SK-MEL-5 (cell line): ENCODE measurements at places on chromosomes 2 and 18.
A peak's percentile ranks its signal among the peaks of the same experiment; 100 is the strongest.

DNA sequence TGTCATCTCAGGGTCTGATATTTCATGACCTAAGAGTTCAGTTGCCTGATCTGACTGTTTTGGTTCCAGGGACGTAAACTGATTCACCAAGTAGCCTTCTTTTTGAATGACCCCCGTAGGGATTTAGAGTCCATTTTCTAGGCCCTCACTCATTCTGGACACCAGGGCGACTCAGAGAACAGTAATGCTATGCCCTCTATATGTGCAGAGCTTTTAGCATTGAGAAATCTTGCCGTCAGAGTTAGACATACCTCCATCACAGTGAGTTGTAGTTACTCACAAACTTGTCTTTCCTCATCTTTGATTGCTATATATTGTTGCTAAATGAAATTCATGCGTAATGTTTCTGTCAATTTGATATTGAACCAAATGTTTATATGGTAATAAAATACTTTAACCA is 92.3 kb downstream of the OSBPL6 start:
- DNase-seq = no peak

GRCh38 chr2:150060341-150060740 is 427.1 kb downstream of the RND3 start:
- DNase-seq = peak; percentile 28

DNA sequence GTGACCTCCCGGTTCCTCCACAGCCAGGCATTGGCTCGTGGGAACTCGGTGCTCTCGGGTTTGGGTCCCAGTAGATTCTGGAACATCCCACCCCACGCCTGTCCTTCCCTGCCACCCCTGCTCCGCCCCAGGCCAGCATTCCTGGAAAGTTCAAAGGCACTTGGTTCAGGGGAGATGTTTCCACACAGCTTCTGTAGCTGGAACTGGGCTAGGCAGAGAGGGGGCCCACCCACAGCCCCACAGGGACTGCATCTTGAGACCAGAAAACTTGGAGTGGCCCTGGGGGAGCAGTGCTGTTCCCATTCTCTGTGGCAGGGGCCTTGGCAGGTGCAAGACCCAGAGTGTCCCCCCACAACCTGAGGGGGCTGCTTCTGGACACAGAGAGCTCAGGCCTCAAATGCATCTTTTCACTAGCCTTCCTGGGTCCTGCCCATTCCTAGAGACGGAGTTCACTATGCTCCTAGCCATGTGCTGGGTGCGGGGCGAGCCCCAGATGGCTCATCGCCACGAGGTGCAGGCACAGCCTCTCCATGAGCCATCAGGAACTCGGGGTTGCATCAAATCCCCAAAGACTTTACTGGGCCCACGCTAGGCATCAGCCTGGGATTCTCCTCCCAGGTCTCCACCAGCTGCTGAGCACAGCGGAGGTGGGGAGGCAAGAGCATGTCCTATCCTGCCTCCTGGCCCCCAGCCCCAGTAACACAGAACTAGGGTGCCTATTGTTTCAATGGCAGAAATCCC is 68.7 kb downstream of the ZFP36L2 start:
- no peak for DNase-seq

DNA sequence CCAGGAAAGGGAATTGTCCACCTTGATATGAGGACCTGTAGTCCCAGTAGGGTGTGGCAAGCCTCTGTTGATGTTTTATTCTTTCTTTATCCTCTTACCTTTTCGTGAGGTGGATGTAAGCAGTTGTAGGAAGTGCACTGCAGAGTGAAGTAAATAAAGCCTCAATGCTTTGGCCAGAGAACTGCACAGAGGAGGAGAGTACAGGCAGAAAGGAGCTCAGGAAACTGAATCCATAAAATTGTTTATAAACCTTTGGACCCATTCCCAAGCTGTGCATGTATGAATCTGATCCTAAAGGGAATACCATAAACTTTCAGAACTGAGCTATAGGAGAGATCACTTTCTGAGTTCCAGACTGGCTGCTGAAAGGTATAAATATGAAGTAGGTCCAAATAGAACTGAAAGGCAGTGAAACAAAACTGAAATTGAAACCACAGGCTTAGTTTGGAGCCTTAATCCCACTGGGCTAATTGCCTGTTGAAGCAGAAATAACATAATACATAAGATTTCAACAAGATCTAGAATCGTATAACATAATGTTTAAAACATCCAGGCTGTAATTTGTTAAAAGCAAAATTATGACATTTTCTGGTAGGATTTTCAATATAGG is 17.9 kb upstream of the SLC9A4 start:
- DNase-seq = no peak

- DNase-seq = no peak
Measured at GRCh38 chr18:59550174-59550516, 147.1 kb downstream of the CCBE1 start.

GRCh38 chr2:120910956-120911951 is 175.6 kb downstream of the GLI2 start:
- DNase-seq = no peak

GRCh38 chr2:98692090-98693054 is 38.6 kb downstream of the MGAT4A start:
- no peak for DNase-seq

GRCh38 chr18:63994783-63995399 is 25.0 kb downstream of the SERPINB8 start:
- peak; percentile 71 for DNase-seq

DNA sequence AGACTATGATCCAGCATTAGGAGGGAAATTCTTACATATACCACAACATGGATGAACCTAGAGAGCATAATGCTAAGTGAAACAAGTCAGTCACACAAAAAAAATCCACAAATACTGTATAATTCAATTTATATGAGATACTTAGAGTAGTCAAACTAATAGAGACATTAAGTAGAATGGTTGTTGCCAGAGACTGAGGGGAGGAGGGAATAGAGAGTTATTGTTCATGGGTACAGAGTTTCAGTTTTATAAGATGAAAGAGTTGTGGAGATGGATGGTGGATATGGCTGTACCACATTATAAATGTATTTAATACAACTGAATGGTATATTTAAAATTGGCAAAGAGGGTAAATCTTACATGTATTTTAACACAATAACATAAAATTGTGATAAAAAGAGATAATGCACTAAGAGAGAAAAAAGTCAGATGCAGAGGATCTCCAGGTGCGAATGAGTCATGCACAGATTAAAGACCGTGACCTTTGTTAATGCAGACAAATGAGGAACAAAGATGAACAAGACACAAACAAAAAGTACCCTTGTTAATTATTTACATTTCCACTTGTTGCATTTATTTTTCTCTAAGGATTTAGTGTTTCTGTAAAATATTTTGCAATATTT is 541.7 kb upstream of the MEX3C start:
- no peak for DNase-seq

DNA sequence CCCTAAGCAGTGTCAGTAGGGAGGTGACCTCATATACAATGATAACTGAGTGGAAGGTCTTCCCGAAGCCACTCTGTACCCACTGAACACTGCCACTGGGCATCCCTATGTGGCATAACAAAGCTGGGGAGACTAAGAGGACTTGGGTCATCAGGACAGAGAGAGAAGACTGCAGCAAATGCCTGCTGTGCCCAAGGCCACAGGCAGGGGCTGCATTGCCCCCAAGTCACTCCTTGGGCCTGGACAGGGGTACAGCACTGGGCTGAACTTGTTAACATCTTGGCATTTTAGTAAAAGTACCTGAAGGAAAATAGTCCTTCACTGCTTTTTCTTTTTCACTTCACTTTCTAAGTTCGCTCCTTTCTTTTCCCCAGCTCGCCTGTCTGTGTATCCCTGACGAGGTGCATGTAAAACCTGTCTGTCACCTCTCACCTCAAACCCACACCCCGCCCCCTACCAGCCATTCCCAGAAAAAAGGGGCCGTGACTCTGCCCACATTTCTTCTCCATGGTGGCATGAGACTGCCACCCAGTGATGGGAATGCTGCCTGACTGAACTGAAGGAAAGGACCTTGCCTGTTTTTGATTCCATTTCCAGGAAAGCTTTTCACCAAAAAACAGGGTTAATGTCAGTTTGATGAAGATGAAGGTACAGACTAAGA is 62.9 kb downstream of the MTHFD2 start:
- peak; percentile 80 for DNase-seq

GRCh38 chr2:12498704-12499103 is 218.0 kb upstream of the TRIB2 start:
- DNase-seq = peak; percentile 69

- no peak for DNase-seq
Measured at GRCh38 chr2:236676136-236676873, 106.7 kb downstream of the ACKR3 start.

GRCh38 chr2:208373460-208374089 is 33.0 kb upstream of the PTH2R start:
- peak; percentile 74 for DNase-seq

GRCh38 chr18:68693091-68693815 is 21.7 kb downstream of the TMX3 start:
- DNase-seq = no peak

- no peak for DNase-seq
Measured at GRCh38 chr18:54218299-54218698, 6.2 kb downstream of the MBD2 start.

- no peak for DNase-seq
Measured at GRCh38 chr2:226583715-226584114, 215.9 kb downstream of the IRS1 start.

- no peak for DNase-seq
Measured at GRCh38 chr2:170509452-170510193, 205.5 kb upstream of the SP5 start.

DNA sequence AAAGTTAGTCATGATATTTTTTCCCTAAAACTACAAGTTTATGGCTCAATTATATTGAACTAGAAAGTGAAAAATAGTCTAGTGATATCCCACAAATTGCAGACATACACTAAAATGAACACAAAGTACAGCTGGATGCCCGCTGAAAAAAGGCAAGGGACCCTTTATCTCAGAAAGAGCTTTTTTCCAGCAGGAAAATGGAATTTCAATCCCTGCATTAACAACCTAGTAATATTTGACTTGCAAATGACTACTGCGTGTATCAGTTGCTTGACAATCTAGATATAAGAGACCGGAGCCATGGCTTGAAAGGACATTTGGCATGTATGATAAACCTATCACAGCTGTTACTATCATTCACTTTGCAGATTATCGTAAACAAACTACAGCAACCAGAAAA is 49.1 kb downstream of the LRPPRC start:
- DNase-seq = no peak

DNA sequence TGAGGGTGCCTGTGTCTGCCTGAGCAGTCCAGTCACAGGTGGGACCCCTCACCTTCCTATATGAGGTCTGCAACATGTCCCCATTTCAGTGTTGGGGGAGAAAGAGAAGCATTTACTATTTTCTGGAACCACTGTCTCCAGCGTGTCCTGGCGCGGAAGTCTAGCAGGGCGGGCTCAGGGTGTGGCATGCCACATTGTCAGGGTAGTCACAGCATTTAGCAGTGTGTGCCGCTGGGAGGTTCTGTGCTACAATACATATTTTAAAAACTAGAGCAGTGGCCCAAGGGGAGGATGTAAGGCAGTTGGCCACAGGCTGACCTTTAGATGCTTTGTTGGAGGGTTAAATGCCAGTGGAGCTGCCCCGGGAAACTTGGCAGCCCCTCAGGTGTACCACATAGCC is 12.5 kb downstream of the UBE2F start:
- DNase-seq = no peak

- DNase-seq = peak; percentile 28
Measured at GRCh38 chr18:53070788-53071187, 730.8 kb downstream of the DCC start.

- peak; percentile 76 for DNase-seq
Measured at GRCh38 chr18:36757081-36757480, 71.7 kb downstream of the TPGS2 start.

- DNase-seq = no peak
Measured at GRCh38 chr2:230441227-230441897, 25.4 kb downstream of the SP100 start.

DNA sequence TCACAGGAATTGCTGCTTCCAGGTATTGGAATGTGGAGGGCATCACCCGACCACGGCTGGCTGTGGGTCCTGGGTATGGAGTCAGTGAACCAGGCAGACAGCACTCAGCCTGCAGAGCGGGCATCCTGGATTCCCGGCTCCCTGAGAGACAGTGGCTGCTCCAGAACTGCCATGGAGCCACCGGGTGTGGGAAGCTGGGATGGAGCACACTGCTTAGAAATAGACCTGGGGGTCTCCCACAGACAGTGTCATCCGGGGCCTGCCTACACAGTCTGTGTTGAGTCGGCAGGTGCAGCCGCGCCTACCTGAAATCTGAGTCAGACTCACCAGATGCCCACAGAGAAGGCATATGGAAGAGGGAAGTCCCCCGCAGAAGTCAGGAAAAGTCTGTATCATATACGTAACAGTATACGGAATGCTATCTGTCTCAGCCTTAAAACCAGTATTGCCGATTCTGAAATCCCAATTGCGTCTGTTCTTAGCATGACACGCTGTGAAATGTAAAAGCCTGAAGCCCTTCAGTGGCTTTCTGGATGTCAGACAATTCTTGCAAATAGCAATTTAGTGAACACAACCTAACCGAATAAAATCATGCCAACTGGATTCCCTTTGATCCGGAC is 509.7 kb upstream of the MYT1L start:
- no peak for DNase-seq

- no peak for DNase-seq
Measured at GRCh38 chr2:1973636-1974035, 229.3 kb upstream of the PXDN start.

DNA sequence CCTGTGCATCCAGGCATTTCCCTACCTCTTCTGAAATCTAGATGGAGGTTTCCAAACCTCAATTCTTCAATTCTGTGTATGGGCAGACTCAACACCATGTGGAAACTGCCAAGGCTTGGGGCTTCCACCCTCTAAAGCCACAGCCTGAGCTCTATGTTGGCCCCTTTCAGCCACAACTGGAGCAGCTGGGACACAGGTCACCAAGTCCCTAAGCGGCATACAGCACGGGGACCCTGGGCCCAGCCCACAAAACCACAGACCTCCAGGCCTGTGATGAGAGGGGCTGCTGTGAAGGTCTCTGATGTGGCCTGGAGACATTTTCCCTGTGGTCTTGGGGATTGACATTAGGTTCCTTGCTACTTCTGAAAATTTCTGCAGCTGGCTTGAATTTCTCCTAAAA is 255.4 kb downstream of the TDRD15 start:
- DNase-seq = no peak

DNA sequence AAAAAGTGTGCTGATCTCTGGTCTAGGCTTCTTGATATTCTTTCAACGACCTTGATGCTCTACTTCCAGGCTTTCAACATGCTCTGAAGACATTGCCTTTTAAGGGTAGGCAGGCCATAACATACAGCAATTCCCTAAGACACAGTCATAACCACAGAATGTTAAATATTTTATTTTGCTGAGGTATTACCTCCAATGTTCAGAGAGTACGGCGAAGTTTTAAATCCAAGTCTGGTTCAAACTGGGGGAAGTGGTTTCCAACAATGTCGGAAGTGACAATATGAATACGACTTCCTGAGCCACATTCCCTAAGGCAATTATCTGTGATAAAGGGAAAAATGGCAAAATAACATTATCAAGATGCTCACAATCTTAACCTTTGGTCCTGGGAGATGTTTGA is 1077.9 kb upstream of the PIK3C3 start:
- DNase-seq = no peak

- no peak for DNase-seq
Measured at GRCh38 chr2:3022841-3023372, 354.7 kb downstream of the EIPR1 start.
